GM03348 (cell line): ENCODE measurements at places on chromosomes 16 and 17.

GRCh38 chr17:77318491-77319210 lies 177.9 kb downstream of the SEC14L1 start:
- DNase-seq, result peak; percentile 51

- no peak for DNase-seq
These were observed 17.0 kb downstream of the N4BP1 start for GRCh38 chr16:48592839-48593429.

DNA sequence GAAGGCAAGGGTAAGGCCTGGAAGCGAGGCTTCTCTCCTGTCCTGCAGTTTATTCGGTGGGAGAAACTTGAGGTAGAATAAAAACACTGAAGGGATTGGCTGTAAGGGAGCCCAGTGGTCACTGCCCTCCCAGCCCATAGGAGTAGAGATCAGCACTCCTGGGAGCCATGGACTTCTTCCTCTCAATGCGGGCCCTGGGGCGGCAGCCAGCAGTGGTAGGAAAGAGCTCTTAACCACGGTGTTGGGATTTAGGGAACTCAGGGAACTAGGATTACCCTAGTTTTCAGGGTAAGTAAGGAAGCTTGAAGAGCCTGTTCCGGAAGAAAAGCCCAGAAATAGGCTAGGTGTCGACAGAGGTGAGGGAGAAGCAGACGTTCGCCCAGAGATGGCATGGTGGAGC lies 23.8 kb upstream of the NAGLU start:
- no peak for DNase-seq

DNA sequence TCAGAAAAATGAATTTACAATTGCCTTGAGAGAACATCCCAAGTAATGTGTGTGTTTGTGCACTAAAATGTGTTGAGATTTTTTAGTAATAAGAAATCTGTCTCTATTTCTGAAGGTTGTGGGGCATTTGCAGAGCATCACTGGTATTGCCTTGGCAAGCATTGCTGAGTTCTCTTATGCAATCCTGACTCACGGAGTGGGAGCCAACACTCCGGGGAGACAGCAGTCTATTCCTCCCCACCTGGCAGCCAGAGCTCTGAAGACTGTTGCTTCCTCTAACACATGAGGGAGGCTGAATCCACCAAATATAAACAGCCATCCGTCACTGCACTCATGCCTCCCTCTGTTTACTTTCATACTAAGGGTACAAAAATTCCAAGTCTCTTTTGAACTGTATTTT lies 10.6 kb downstream of the CNTD1 start:
- DNase-seq, result peak; percentile 92

DNA sequence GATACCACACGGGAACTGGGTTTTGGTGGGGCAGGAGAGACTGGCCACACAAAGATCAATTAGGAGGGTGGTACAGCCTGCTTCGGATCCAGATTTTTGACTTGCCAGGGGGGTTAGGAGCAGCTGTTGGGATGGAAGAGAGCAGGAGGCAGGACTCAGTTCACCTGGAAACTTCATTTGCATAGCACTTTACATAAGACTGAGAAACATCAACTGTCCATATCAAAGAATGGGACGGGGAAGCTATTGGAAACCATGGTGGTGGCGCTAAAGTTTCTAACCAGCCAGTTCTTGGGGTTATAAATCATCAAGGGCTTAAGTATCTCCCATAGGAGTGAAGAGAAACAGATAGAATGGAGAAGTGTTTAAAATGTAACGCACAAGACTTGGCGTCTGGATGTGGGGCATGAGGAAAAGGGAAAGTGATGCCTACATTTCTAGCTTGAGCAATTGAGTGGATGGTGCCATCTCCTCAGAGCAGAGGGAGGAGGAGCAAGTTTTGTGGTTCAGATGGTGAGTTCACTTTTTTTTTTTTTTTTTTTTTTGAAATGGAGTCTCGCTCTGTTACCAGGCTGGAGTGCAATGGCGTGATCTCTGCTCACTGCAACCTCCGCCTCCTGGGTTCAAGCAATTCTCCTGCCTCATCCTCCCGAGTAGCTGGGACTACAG lies 6.4 kb upstream of the SRCAP start:
- DNase-seq, result no peak

DNA sequence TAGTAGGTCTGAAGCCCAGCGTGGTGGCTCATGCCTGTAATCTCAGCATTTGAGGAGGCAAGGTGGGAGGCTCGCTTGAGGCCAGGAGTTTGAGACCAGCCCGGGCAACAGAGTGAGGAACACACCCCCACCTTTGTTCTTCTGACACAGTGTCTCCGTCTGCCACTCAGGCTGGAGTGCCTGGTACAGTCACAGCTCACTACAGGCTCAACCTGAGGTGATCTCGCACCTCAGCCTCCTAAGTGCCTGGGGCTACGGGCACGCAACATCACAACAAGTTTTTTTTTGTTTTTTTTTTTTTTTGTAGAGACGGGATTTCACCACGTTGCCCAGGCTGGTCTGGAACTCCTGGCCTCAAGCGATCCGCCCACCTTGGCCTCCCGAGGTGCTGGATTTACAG lies 6.7 kb upstream of the TLCD3A start:
- no peak for DNase-seq

DNA sequence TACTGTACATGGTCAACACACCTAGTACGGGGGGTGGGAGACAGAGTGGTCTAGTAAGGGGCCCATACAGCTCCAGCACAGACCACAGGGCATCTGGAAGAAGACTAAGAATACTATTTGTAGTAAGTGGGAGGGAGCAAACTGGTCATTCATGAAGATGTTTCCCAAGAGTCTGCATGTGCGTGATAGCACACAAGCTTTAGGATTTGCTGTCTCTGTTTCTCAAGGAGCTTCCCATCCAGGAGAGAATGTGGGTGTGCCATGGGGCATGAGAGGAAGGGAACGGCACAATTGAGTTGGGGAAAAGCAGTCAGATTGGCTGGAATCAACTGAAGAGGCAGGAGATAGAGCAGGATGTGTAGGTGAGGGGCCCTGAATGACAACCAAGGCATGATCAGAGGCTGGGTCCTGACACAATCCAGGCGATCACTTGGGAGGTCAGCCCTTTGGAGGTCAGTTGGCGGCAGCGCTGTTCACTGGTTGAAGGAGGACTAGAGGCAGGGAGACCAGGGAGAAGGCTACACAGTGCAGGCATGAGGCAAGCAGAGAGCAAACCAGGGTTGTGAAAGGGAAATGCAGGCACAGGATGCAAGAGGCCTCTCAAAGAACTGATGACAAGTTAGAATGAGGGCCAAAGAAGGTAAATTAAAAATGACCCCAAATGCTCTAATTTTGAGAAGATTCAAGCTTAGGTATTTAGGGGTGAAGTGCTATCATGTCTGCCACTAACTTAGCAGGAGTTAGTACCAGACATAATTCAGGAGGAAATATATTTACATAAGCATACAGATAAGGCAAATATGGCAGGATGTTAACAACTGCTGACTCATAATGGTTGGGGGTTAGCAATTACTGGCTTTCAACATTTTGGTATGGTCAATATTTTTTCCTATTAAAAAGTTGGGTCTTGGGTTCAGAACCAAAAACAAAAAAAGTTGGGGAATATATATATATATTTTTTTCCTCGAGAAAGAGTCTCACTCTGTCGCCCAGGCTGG lies 10.3 kb downstream of the UBE2O start:
- no peak for DNase-seq

DNA sequence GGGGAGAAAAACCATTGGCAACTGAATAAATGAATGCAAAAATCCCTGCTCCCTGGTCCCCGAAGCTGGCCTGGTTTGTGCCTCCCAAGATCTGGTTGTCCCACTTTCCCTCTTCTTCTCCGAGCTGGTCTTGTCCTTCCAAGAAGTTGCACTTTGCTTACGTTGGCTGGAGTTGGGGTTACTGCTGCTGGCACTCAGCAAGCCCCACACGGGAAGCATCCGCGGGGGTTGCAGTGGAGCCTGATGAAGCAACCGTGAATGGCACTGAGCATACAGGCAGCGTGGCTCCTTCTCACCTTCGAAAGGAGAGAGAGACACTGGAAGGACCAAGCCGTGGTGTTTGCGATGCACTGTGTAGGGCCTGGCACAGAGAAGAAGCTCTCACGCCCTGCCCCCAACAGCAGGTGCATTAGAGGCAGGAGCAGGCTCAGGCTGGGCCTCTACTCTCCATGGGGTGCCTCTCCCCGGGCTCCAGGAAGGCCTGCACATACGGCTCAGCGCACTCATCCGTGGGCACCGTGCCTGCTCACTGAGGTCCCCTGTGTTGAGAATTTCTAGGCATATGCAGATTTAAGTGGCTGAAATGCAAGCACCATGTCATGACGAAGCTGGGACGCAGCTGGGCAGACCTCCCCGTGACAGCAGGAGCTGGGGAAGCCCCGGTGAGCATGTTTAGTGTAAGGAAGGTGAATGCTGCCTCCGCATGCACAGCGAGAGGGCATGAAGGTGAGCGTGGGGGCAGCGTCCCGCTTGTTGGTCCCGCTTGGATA lies 12.1 kb downstream of the CA5A start:
- no peak for DNase-seq

- peak; percentile 80 for DNase-seq
These were observed 376 bp upstream of the STAC2 start for GRCh38 chr17:39225959-39226683.

- no peak for DNase-seq
These were observed 49.2 kb downstream of the MYH11 start for GRCh38 chr16:15807603-15808009.

DNA sequence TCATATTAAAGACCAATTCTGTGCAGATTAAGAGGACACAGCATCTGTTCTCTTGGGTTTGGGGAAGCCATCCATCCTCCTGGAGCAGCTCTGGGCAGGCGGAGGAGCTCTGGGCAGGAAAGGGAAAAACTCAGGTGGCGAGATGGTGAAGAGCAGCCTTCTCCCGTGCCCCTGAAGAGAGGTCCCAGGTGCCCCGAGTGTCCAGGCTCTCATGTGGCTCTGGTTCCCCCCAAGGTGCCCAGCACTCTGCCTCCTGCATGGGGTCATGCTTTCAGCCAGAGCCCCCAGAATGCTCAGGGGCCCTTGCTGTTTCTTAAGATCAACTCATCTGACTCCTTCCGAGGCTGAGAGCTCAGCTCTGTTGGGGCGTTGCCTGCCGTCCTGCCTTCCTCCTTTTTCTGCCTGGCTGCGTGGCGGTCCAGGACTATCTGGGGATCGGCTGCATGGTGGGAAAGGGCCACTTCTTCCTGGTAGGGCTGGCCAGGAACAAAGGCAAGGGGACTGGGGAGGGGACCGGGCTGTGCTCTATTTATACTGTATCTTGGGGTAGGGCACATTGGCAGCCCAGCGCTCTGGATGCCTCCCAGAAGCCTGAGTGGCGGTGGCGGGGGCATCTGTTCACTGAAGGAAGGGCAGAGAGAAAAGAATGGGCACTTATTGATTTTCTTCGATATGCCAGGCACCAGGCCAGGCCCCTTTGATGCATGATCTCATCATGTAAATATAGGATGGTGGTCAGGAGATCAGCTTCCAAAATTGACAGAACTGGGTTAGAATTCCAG lies 103.2 kb upstream of the SDK2 start:
- DNase-seq, result no peak
